ENCODE measurements at places on chromosomes 11 and 22.

- DNase-seq, result no peak
These were observed 663.9 kb downstream of the DLG2 start for GRCh38 chr11:84963240-84963639.

- DNase-seq, result no peak
These were observed 69.8 kb downstream of the PRR5L start for GRCh38 chr11:36365907-36366306.

DNA sequence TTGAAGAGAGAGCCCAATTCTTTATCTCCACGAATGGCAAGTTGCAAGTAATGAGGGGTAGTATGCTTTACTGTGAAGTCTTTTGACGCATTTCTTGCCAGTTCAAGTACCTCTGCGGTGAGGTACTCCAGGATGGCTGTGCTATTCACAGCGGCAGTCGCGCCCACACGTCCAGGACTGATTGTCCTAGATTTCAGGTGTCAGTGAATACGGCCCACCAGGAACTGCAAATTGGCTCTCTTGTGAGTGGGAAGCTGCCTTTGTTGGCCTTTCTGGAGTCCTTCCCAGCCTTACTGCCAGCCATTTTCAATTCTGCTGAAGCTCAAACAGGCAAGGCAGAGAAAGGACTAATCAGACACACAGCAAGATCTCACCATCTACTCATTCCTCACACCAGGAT is 8.5 kb downstream of the PPFIA1 start:
- no peak for DNase-seq

GRCh38 chr11:81669935-81670543 is 1063.6 kb downstream of the FAM181B start:
- no peak for DNase-seq

DNA sequence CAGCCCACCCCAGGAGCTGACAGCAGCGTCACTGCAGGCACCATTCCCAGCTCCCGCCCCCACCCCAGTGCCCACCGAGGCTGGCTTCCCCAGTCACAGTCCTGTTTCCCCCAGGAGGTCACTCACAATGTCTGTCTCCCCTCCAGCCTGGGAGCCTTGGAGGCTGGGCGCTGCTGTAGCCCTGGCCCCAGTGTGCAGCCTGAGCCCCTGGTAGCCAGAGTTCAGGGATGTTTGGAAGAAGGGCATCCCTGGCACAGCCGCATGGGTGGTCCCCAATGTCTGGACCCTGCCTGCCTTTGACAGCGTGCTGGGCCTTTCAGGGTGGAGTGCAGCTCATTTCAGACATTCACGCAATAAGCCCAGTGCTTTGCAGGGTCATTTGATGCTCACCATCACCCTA is 4.3 kb downstream of the CAPN5 start:
- DNase-seq, result no peak

DNA sequence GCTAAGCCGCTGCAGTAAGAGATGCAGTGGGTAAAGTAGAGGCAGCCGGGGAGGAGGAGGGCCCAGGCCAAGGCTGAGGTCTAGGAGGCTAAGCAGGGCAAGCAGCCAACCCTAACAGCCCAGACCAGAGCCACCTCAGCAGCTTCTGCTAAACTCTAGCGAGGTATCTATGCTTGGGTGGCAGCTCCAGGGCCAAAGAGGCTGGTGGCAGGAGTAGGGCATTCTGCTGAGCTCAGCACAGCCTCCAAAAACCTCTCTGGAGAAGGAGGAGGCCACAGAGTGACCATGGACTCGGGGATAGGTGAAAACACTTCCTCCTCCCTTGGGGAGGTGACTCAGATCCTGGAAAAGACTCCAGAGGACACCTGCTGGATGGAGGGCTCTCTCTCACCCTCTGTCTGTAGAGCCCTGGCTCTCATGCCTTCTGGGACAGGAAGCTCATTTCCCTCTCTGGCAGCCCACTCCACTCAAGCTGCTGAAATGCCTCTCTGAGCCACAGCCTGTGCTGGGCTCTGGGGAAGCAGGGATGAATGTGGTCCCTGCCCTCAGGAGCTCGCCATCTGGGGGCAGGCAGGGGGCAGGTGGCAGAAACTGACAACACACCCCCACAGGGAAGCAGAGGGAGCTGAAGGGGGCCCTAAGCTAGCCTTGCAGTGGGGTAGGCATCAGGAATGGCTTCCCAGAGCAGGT is 16.5 kb upstream of the TPBGL start:
- DNase-seq, result no peak
